ENCODE measurements at places on chromosomes 2 and 18. TPM values are rescaled to one million over a fixed set of nuclear protein-coding genes. Genes with fewer than 3 reads are reported as not detected.

NMUR1 gene
- polyA plus RNA-seq = 0.55 TPM

HRH4 gene
- polyA plus RNA-seq = 0.17 TPM

TUBA3E gene
- 0.18 TPM for polyA plus RNA-seq

GRCh38 chr2:241256168-241256545, 59.3 kb downstream of the HDLBP start:
- no peak for DNase-seq

DNA sequence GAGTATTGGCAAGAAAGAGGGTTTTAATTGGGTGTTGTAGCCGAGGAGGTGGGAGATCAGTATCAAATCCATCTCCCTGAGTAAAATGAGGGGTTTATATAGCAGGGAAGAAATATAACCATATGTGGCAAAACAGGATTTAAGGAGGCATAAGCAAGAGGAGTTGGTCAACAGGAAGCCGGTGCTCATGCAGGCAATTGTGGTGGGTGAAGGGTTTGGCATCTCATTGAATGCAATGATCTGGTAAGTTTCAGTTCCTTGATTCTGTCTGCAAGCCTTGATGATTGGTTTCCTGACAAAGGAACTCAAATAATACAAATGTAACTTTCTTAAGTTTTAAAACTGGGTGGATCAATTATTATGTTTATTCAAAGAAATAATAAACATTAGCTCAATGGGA, 564.4 kb upstream of the LINC00305 start:
- no peak for DNase-seq

All from left kidney (tissue), 8 donors.